ENCODE measurements at places on chromosomes 13 and 19.

- no peak for DNase-seq
Measured at GRCh38 chr13:110244071-110244830, 62.7 kb downstream of the COL4A1 start.

- no peak for DNase-seq
Measured at GRCh38 chr19:35410487-35410886, 37.6 kb upstream of the FFAR2 start.

DNA sequence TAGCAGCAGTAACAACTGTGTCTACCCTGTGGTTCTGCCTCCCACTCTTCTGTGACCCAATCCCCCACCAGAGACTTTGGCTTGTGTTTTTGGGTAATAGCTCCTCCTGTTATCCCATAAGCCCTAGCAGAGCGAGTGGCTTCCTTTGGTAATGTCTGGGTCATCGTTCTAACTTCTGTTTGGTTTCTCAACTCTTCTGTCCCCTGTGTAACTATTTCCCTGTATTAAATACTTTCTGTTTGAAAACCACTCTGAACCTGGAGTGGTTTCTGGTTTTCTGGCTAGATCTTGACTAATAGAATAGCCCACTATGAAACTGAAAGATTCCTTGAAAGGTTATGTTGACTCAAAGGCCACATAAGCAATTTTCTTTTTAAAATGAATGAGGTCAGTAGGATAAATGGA lies 350.0 kb downstream of the DCT start:
- DNase-seq, result no peak

DNA sequence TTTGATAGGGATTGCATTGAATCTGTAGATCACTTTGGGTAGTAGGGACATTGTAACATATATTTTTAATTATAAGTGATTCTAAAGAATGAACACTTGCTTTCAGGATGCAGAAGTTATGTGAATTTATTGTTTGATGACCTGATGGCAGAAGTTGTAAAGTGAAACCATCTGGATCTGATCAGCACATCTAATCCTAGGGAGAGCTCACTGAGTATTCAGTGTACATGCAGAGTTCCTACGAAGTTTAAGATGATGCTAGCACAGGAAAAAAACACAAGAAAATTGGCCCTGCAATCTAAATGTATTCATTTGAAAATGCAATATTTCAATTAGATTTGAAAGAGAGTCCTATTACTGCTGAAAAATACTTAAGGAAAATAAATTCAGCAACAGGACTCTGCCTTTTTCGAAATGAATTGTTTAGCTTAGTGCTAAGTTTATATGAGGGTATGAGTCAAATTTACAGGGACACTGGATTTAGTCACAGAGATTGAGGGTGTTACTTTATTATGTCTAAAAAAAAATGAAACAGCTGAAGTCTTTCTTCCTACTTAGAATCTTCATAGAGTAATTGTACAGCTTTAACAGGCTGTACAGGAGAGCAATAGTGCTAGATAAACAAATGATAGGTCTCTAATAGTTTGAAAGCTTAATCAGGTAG lies 385.7 kb downstream of the DCT start:
- DNase-seq, result no peak

DNA sequence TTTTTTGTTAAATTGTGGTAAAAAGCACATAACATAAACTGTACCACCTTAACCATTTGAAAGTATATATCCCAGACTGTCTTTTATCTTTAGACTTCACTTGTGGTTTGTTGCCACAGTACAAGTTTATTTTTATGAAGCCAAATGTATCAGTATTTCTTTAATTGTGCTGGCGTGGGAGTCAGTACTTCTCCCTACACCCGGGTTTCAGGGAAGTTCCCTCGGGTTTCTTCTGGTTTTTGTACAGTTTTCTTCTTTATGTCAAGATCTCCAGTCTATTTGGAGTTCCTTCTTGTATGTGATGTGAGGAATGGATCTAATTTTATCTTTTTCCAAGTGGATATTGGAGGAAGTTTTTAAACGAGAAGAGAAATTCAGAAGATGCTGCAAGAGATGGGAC lies 20.5 kb downstream of the CCDC8 start:
- no peak for DNase-seq

DNA sequence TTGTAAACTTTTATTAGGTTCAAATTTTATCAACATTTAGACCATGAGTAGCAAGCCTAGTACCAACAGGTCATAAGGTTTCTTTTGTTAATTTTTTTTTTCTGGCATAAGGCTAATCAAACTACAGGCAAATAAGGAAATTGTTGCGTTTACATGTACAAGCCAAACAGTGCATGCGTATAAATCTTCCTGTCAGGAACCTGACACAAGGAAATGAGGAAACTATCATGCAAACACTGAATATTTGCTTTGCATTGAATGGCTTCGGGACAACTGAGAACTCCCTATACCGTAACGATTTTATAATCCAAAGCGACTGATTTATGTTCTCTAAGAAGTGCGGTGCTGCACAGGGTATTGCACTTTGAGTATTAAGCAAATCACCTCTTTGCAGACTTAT lies 133.0 kb upstream of the TRPC4 start:
- DNase-seq, result no peak

DNA sequence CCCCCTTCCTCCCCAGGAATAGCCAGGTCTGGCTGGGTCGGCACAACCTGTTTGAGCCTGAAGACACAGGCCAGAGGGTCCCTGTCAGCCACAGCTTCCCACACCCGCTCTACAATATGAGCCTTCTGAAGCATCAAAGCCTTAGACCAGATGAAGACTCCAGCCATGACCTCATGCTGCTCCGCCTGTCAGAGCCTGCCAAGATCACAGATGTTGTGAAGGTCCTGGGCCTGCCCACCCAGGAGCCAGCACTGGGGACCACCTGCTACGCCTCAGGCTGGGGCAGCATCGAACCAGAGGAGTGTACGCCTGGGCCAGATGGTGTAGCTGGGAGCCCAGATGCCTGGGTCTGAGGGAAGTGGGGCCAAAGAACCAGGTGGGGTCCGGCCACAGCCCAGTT lies 3.2 kb downstream of the KLK2 start:
- no peak for DNase-seq

GRCh38 chr13:45733361-45733760 lies 31.2 kb downstream of the CBY2 start:
- DNase-seq, result no peak

DNA sequence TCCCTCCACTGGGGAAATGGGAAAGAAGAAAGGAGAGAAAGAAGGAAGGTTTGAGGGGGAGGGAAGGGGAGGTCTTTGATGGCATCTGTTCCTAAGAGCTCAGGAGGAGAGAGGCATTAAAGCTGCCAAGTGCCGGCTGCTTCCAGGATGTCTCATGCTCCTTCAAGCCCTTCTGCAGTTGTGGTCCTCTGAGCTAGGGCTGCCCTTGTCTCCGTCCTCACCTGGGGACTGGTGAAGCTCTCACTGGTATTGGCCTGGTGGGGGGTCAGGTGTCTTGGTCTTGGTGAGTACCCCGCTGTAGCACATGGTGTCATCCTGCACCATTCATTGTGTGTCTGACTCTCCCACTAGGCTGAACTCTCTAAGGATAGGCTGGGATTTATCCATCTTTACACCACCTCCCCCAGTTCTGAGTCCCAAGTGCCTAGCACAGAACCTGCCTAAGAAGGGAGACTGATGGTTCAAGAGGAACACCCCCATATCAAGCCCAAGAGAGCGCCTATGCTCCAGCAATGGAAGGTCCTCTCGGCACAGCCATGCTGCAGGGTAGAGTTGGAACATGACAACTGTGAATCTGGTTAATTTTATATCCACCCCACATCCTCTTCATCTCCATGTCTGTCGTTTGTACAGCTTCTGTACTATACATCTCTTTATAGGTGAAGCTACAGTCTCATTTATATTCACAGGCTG lies 83.7 kb downstream of the AKAP11 start:
- DNase-seq, result no peak

DNA sequence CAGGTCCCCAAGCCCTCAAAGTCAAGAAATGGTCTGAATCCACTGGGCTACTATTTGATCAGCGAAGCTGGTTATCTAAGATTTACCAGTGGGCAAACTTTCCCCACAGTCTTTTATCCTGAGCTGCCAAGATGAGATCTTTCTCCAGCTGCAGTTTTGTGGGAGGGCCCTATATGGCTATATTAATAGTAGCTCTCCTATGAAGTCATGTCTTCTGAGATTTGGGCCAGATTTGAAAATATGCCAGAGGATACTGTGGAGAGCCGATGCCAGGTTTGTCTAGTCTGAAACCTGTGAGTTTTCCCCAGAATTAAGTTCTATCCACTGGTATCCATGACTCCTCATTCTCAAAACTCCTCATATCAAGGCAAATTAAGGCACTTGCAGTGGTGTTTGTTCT lies 173.2 kb downstream of the FLT1 start:
- no peak for DNase-seq
